GDM1 (cell line): ENCODE measurements at places on chromosomes 5 and 9.
A peak's percentile ranks its signal among the peaks of the same experiment; 100 is the strongest.

GRCh38 chr5:108503986-108504385, 122.1 kb upstream of the FBXL17 start:
- DNase-seq = no peak

- DNase-seq = no peak
Observed at GRCh38 chr5:174744896-174745295, 20.5 kb downstream of the MSX2 start.

DNA sequence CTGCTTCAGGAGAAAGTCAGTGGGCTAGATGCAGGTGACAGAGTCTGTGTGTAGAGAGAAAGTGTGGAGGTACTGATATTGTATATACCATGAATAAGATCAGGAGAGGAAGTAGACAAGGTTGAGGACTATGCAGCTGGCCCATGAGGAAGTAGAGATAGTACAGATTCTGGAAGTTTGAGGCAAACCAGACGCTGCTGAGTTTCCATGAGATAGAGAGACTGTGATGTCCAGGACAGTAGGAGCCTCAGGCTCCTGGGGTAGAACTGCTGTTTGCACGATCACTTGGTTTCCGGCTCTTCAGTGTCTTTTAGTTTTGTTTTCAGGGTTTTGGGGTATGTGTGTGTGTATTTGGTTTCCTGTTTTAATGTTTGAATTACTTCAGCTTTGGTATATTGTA, 13.6 kb downstream of the OTULINL start:
- peak; percentile 80 for DNase-seq

- no peak for DNase-seq
Observed at GRCh38 chr5:3186156-3186555, 409.5 kb upstream of the IRX1 start.

DNA sequence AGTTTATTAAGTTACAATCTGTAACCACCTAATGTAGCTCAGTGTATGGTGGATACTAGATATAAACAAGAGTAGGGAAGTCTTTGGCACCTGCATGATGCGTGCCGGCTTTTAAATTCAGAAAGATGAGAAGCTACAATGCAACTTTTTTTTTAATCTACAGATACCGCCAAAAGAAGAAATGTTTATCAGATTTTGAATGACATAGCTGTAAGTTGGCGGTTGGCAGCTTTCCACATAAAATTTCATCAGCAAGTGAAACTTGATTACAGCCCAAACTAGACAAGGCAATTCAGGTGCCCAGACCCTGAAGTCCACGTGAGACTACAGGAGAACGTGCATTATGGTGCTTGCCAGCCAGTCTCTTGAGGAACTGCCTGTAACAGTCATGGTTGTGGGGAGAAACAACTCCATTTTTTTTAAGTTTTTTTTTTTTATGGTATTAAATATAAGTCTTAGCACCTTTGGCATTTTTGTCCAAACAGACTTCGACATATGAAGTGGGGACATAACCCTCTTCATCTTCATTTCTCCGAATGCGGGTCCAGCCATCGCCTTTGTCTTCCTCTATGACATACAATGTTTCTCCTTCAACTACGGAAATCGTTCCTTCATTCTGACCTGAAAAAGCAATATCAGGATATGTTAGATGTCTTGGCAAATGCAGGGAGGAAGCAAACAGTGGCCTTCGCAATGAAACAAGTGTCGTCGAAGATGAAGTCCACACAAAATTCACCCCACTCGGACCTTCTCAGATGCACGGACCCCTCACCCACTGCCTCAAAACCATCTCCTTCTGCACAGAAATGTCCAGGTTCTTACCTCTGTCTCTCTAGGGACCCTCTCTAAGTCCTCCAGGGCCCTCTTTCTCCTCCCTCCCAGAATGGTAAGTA, 60.4 kb downstream of the USP20 start:
- DNase-seq = no peak

GRCh38 chr9:37410969-37411785, 11.3 kb upstream of the GRHPR start:
- no peak for DNase-seq

GRCh38 chr5:91514400-91514799, 131.3 kb upstream of the ARRDC3 start:
- DNase-seq = no peak
